ENCODE measurements at places on chromosomes 5 and 9.

GRCh38 chr9:129418451-129418850 lies 202.4 kb downstream of the C9orf50 start:
- DNase-seq = no peak

- DNase-seq = peak; percentile 39
Measured at GRCh38 chr5:168106008-168106761, 185.3 kb upstream of the WWC1 start.

DNA sequence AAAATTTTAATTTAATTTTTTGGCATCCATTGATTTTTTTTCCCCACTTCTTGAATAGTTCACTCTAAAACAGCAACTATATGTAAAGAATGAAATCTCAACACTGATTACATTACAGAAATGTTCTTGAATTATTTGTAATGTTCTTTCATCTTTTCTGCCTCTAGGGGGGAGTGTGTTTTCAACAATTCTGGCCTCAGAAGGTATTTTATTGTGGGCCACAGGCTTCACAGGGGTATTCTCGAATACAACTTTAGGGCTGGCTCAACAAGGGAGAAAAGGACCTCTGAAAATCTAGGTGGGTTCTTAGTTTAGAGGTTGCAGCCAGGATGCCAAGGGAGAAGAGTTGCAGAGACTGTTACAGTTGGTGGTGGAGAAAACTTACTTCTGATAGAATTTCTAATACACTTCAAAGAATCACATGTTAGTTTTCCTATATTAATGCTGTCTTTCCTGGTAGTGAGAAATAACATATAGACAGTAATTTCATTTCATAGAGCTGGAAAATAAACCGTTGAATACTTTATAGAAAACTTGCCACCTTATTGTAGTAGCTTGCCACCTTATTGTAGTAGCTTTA lies 3.6 kb upstream of the NPR3 start:
- DNase-seq = no peak

- no peak for DNase-seq
Measured at GRCh38 chr5:170937914-170938313, 76.1 kb downstream of the RANBP17 start.

GRCh38 chr9:72743836-72744235 lies 209.0 kb downstream of the ALDH1A1 start:
- no peak for DNase-seq

DNA sequence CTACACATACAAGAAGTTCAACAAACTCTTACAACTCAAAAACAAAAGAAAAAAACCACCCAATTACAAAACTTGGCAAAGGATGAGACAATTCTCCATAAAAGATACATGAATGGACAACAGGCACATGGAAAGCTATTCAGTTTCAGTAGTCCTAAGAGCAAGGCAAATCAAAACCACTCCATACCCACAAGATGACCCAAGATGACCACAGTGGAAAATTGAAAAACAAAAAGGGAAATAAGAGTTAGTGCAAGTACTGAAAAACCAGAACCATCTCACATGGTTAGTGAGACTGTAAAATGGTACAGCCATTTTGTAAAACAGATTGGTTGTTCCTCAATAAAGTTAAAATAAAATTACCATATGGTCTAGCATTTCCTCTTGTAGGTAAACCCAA lies 287.1 kb upstream of the CDH9 start:
- DNase-seq = no peak

DNA sequence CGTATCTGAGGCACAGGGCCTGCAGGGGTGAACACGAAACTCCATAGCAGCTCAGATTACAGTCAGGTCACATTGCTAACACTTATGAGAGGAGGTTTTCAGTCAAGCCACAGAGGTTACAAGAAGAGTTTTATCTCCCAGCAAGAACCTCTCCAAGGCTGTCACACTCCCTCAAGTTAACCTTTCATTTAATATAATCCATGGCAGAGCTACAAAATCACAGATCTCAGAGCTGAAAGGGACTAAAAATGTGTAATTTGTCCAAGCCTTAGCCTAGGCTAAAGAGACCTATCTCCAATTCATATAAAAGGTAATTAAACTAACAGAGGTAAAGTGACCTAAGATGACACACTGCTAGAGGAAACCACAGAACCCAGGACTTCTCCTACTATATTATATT lies 57.2 kb downstream of the MLANA start:
- DNase-seq = no peak

DNA sequence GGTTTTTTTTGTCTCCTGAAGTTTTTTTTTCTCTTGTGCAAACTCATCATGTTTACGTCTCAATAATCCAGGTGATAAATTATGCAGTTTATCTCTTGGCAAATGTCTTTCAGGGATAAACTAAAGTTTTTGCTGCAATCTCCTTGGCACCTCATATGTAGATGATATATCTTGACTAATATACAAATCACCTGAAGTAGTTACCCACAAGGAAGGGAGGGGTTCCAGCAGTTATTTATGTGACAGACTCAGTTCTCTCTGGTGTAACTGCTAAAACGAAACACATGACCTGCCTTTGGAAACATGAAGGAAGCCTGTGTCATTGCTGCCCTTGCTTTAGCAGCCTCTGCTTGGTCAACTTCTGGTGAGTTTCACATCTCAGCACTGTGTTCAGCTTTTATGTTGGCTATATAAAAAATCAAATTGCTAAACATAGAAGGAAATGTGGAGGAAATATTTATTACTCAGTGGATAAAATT lies 39.3 kb upstream of the KIAA1958 start:
- DNase-seq = peak; percentile 2

DNA sequence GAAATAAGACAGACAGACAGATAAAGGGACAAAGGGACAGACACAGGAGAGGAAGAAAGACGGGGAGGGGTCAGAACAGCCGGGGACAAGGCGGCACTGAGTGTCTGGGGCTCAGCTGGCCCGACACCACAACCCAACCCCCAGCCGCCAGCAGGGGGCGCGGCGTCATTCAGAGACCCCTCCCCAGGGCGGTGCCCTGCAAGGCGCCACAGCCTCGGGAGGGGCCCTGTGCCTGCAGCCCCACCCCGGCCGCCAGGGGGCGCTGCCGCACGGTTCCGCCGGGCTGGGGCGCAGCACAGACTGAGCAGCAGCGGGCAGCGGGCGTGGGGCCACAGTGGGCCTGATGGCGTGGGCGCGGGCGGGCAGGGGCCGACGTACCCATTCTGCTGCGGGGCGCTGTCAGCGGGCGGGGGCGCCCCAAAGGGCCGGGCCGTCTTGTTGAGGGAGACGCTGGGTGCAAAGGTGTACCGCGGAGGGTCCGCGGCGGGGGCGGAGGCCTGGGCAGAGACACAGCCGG lies 5.9 kb downstream of the PDLIM7 start:
- no peak for DNase-seq

DNA sequence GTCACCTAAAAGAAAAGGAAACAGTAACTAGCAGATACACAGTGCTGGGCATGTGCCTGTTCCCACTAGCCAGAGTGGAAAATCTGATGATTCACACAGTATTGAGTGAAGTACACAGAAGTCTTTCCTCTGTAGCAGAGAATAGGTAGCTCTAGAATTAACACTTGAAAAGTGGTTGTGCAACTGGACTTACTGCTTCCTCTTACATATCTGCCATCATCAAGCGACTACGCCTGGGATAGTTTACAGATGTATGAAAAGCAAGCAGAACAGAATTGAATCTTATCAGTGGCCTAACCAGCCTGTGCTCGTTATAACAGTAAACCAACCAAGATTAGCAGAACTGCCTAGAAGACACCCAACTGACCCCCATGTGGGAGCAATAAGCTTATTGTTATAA lies 130.6 kb downstream of the DTWD2 start:
- DNase-seq = peak; percentile 8

Measured in retinal pigment epithelial cell (primary cell).